AG04450 (cell line): ENCODE measurements at places on chromosomes 4 and X.

DNA sequence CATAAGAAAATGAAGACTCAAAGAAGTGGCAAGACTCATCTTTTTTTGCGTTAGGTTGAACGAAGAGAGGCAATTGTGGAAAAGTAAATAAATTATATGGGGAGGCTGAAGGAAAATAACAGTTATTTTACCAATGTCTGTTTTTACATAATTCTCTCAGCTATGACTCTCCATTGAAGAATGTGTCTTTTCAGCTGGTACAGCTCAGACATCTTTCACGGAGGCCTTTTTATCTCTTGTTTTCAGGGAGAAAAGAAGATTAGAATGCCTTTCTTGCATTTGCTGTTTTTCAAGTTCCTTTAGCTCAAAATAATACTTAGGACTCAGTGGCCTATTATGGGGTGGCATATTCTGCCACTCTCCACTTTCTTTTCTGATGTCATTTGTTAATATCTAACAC lies 153.0 kb downstream of the ADAM29 start:
- no peak for DNase-seq

- no peak for DNase-seq
Observed at GRCh38 chr4:56424697-56425514, 10.5 kb downstream of the PPAT start.

DNA sequence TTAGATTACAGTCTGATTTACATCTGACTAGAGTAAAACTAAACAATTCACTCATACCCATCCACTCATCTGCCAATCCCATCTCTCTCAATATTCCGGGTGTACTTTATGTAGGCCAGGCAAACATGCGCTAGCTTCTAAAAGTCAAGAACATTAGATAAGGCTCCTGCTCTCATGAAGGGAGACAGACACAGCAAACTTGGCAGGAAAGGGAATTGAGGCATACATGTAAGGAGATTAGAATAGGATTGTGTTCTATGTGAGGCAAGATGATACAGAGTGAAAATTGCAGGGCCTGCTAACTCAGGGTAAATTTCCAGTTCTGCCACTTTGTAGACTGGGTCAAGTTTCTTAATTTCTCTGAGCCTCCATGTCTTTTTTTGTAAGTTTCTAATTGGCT lies 135.8 kb downstream of the CDS1 start:
- DNase-seq: no peak

GRCh38 chr4:172392741-172393140 lies 579.5 kb downstream of the GALNTL6 start:
- DNase-seq: no peak

- DNase-seq: no peak
Observed at GRCh38 chrX:2266445-2267349, 234.1 kb downstream of the DHRSX start.

DNA sequence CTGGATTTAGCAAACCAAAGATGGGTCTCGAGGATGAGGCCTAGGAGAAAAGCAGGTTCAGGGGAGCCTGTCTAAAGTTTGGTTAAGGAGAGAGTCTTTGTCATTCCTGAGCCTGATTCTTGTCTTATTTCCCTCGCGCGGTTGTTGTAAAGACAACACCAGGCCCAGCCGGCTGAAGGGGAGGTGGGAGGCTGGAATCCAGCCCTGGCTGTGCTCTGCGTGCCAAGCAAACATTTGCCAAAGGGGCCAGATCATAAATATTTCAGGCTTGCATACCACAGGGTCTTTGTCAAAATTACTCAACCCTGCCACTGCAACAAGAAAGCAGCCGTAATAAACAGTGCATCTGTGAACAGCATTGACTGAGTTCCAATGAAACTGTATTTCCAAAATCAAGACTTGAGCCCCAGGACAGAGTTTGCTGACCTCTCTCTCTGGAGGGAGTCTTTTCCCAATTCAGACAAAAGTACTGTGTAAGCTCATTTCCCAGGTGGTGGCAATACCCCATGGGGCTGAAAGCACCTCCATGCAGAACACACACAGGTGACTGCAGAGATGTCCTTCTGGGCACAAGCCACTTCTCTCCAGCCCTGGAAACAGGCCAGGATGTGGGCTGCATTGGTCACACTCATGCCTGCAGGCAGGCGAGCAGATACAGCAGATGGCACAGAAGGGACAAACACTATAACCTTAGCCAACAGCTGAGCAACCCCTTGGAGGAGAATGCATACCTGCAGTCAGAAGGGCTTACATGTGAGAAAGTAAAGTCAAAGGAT lies 320.3 kb downstream of the STK32B start:
- DNase-seq: peak; percentile 21

GRCh38 chrX:15373976-15374375 lies 10.2 kb downstream of the VEGFD start:
- DNase-seq: no peak

- DNase-seq: no peak
Observed at GRCh38 chr4:38591617-38592337, 72.2 kb upstream of the KLF3 start.

DNA sequence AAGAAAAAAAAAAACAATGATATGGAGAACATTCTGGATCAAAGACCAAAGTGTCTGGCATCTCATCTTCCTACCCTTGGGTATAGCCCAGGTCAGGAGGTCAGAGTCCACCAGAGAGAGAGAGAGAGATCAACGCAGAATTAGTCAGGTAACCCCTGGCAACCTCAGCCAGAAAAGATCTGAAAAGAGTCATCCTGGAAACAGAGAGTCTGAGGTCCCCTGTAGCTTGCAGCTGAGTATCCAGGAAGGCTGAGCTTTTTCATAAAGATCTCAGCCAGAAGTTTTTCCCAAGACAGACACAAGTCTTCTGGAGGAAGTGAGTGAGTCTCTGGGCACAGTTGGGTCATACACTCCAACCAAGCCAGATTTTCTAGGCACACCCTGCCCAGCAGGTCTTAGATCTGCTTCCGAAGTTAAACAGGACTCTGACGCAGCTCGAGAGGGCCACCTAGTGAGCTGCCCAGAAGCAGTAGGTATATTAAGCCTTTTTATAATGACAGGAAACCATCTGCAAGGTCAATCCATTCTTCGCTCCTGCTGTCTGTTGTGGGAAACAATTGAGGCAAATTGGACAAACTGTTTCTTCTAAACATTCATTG lies 35.7 kb downstream of the ACE2 start:
- peak; percentile 1 for DNase-seq

- no peak for DNase-seq
Observed at GRCh38 chrX:96433409-96434077, 251.1 kb upstream of the DIAPH2 start.

- peak; percentile 29 for DNase-seq
Observed at GRCh38 chrX:119755981-119756533, 2.3 kb upstream of the SOWAHD start.

GRCh38 chrX:109389917-109390316 lies 92.0 kb downstream of the GUCY2F start:
- no peak for DNase-seq

DNA sequence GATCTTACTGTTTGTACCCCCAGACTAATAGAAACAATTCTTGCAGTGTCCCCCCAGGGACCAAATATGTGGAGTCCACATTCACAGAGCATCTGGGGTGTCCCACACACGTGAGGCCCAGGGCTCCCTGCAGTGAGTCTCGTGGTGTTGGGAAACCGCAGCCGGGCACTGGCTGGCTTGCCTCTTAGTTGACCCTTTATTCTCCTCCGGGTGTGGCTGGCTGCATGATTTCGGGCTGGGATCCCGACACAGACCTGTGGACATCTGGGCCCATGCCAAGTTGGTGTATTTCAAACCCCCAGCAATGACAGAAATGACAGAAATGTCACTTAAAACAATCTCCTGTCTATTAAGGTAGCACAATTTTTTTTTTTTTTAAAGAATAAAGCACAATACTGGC lies 15.6 kb upstream of the CLDN24 start:
- no peak for DNase-seq

- peak; percentile 55 for DNase-seq
Observed at GRCh38 chr4:158670975-158671664, 567 bp downstream of the C4orf46 start.

GRCh38 chr4:137530176-137530575 lies 2.1 kb downstream of the PCDH18 start:
- DNase-seq: no peak

GRCh38 chr4:8552024-8552423 lies 28.2 kb upstream of the GPR78 start:
- no peak for DNase-seq

GRCh38 chr4:3465698-3466671 lies 2.9 kb downstream of the DOK7 start:
- no peak for DNase-seq

DNA sequence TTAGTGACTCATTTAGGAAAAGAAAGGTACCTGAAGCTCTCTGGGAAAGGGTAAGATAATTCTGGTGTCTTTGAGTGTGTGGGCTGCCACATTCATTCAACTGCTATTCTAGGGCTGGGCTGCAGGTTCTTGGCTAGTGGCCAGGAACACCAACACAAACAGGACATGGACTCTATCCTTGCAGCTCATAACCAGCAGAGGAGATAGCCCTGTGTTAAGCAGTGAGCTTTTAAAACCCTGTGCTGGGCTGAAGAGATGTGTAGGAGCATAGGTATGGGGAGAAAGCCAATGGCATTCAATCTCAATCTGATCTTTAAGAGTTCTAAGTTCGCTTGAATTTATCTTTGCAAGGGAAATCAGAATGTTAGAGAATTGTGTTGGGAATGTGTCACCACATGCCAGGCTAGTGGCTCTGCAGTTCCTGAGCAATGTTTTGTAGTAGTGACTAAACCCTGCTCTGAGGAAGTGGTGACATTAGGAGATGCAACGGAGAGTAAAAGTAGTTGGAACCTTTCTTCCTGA lies 39.2 kb downstream of the SGMS2 start:
- DNase-seq: no peak

DNA sequence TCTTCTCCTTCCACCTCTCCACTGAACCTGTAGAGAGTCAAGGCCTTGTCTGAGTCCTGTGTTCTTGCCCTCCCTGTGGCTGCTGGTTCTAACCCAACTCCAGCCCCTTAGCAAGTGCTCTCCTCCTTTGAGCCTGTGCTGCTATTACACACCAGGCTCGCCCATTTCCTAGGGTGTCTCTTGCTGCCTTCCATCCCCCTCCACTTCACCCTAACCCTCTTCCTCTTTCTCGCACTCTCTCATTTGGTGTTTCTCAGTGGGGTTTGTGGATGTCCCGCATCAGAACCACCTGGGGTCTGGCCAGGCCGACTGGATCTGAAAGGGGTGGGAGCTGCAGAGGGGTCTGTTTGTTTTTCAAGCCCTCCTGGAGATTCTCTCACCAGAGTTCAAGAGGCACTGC lies 156.7 kb downstream of the SPRY1 start:
- no peak for DNase-seq

GRCh38 chr4:7411491-7411890 lies 23.2 kb downstream of the PSAPL1 start:
- no peak for DNase-seq

DNA sequence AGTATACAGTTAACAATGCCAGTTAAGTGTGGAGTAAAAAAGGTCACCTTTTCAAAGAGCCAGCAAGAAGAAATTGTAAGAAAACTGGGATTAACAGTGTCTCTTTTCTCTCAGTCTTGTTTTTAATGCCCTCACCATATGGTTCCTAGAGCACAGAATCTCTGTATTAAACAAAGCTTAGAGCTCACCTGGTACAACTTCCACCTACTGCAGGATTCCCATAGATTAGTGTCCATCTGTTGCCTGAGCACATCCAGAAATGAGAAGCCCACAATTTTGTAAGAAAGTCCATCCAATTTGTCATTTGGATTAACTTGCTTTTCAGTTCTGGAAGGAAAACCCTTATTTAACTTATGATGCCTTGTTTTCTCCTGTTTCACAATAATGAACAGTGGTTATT lies 1037.1 kb downstream of the STPG2 start:
- no peak for DNase-seq

DNA sequence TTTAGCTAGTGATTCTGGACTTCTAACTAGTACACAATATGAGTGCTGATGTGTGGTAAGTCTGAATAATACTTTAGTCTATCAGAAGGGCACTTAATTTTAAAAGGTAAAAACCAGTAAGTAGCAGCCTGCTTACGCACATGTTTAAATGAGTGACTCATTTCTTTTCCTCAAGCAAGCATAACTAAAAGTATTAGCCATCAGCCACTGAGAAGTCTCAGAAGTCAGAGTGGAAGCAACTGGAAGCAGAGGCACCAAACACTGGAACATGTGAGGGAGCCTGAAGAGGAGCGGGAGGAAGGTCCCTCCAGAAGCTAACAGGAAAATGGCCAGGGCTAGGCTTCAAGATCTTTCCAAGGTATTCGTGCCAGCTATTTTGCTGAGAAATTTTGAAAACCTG lies 257.7 kb downstream of the RAPGEF2 start:
- DNase-seq: peak; percentile 78

GRCh38 chr4:115489279-115489678 lies 375.9 kb upstream of the NDST4 start:
- no peak for DNase-seq

DNA sequence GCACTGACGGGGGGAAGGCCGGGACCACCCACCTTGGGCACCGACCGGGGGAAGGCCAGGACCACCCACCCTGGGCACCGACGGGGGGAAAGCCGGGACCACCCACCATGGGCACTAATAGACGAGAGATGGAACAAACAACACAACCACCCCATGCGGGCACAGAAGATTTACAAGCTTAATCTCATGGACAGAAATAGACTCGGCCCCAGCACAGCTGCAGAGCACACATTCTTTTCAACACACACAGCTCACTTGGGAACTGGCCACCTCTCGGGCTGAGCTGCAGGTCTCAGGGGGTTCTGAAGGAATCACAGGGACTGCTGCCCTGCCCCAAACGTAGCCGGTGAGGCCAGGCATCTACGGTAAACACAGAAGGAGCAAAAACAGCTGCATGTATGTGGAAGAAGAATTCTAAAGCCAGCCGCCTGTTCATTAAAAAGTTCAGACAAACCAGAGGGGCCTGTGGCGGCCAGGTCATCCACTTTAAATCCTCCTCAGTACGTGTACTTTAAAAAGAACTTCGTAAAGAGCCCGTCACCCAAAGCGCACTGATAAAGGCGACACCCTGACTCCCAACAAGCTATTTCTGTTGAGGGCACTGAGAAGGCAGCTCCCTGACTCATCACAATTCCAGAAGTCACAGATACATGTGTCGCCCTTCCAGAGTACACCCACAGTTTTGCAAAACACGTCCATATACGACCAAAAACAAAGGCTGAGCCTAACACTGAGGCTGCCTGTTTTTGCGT lies 17.7 kb downstream of the PPP2R3B start:
- no peak for DNase-seq

GRCh38 chr4:62133977-62134376 lies 933.9 kb downstream of the ADGRL3 start:
- DNase-seq: no peak

GRCh38 chr4:186653969-186654368 lies 69.7 kb downstream of the FAT1 start:
- no peak for DNase-seq

- no peak for DNase-seq
Observed at GRCh38 chr4:98939438-98939837, 10.5 kb upstream of the EIF4E start.

DNA sequence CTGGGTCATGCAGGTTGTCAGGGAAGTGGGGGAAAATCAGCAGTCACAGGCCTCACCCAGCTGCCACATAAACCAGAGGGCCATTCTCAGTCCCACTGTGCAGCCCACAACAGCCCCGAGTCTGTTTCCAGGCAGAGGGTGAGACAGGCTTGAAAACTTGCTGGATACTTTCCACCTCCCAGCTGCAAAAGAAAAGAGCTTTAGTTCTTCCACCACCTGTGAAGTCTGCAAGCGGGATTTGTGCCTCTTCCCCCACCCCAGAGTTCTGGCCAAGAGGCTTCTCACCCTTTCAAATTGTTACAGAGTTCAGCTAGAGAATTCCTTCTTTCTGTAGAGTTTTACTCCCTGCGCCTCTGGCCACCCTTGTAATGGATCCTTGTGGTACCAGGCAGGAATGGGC lies 115.5 kb upstream of the ZDHHC15 start:
- no peak for DNase-seq

GRCh38 chr4:38082424-38083385 lies 122.5 kb downstream of the PTTG2 start:
- peak; percentile 70 for DNase-seq

- no peak for DNase-seq
Observed at GRCh38 chr4:53012738-53013137, 150.6 kb downstream of the RASL11B start.
